ENCODE measurements at places on chromosomes 5 and 9.

GRCh38 chr9:71920456-71921189 lies 9.2 kb downstream of the C9orf85 start:
- no peak for DNase-seq

- no peak for DNase-seq
Observed at GRCh38 chr9:86434039-86434726, 80.0 kb upstream of the TUT7 start.

DNA sequence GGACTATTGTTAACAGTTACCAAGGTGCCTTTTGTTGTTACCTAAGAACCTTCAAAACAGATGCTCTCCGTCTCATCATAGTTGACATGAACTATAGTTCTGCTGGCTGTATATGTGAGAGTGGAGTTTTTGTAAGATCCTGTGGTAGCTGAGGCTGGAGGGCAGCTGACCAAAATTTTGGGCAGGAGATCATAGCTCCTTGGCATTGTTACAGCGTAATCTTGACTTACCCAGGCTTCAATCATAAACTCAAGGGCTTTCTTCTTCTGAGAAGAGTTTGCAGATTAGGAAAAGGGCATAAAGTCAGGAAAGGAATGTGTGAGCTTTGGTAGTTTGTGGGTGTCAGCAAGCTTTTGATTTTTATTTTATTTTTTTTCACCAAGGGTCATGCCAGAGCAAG lies 34.5 kb downstream of the RCL1 start:
- no peak for DNase-seq

- DNase-seq: no peak
Observed at GRCh38 chr5:170067152-170067551, 38.5 kb upstream of the FOXI1 start.

DNA sequence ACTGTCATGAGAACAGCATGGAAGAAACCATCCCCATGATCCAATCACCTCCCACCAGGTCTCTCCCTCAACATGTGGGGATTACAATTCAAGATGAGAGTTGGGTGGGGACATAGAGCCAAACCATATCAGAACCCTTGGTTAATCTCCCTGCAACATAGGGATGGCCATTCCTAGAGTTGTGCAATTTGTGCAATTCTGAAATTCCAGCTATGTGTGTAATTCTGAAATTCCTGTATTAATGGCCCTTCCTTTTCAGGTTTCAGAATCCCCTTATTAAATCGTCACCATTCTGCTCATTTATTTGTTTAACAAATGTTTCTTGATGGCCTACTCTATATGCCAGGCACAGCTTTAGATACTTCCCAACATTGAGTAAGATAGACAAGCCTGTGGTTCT lies 282.6 kb downstream of the SMARCA2 start:
- no peak for DNase-seq

DNA sequence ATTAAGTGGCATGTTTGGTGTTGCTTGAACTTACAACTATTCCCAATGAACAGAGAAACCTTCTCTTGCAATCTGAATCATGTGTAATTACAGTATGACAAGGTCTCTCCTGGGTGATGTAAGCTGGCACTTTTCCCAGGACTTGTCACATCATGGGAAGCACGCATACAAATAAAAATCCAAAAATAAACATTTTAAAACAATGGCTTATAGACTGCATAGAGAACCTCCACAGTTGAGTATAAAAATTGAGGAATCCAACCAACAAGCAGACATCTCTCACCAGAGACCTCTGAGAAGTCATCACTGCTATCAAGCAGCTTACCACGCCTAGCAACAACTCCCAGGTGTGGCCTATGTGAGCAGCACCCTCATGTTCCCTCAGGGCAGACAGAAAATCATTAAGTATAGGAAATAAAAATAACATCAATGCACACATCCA lies 3.9 kb downstream of the MLLT3 start:
- DNase-seq: no peak

DNA sequence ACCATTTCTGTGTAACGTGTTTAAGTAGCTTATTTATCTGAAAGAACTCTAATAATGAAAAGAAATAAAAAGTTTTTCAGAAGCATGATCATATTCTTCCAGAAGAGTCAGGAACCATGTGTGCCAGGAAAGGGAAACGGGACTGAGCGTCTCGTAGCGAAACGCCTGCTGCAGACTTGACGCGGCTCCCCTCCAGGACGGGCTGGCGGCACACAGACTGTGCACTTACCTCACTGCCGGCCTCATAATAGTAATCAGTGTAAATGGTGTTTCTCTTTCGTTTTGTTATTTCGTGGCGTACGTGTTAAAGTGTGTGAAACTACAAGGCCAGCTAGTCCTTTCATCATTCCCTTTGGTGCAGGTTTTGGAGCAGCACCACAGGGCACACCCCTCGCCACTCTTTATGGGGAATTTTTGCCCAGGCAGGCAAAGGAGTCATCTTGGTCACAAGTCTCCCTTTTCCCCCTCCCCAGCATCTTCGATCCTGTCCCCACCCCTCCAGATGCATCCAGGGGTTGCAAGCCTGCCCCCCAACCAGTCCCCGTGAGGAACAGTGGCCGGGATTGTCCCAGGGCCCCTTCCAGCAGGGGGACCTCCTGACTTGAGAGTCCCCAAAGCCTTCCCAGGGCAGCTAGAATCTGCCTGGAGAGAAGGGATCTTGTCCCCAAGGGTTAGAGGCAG lies 233.1 kb downstream of the FANCC start:
- DNase-seq: no peak

DNA sequence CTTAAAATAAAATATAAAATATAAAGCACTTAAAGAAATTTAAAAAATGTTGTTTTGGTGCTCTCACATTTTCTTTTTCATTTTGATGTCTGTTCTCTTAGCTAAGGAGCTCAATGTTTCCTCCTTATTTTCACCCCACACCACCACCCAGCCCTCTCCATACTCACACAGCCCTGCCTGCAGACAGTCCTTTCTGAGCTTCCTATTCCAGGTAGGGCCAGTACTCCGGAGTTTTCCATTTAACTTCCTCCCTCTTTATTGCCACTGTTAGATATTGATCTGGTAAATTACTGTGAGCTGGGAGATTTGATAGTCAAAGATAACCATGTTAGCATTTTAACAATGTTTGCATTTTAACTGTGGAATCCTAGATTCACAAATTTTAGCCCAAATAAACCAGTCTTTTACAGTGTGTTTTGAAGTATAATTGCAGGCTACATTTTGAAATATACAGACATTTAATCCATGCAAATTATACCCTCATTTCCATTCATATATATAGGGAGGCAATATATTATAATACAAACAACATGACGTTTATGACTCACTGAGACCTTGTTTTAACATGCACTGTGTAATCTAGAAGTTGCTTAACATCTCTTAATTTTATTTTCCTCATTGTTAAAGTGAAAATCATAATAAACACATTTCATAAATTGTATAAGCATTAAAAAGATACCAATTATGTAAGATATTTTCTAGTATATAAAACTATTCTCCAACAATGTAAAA lies 927.1 kb downstream of the NR2F1-AS1 start:
- DNase-seq: no peak

DNA sequence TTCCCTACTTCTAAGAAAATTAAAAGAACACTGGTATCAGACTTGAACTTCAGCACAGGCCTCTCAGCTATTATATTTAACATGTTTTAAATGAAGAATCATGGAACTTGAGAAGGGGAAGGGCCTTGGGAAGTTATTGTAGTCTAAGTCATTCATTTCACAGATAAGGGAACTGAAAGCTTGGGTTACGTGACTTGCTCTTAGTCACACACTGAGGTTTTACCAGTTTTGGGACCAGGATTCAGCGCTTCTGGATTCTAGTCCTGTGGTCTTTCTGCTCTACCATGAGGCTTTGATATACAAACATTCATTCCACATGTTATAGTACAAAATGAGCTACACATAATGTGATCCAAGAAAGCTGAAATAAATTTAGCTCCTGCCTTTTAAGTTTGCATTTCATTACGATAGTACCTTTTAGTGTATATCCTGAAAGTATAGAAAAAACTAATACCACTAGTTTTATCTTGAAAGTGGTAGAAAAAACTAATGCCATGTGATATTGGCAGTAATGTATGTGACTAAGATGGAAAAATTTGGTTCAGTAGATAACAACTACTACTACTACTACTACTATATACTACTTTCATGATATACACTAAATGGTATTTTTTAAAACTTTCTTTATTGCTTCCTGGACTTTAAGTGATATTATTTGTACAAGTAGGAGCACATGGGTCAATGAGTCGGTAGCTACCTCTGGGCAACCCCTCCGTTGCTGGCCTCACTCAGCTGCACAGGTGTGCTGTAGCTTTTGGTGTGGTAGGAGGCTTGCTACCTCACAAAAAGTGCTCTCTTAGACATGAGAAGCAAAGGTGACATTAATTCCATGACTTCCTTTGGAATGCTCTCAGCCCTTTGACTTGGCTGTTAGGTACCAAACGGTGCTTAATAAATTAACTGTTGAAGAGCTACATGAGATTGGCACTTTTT lies 40.7 kb downstream of the F2RL2 start:
- DNase-seq: no peak

GRCh38 chr5:117220730-117221129 lies 646.1 kb upstream of the SEMA6A start:
- DNase-seq: no peak

GRCh38 chr5:33800241-33800950 lies 91.4 kb downstream of the ADAMTS12 start:
- DNase-seq: no peak

DNA sequence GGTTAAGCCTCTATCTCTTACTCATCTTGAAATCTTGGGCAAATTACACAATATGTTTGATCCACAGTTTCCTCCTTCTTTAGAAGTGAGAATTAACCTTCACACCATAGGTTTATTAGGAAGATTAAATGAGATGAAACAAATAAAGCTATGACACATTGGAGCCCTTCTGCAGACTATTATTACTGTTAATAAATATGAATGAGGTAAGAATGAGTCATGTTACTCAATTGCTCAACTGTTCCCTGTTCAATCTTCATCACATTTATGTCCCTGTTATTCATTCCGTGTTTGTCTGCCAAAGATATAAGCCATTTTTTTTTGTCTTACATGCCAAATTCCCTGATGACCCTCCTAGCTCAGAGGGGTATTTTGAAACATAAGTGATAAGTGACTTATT lies 52.1 kb upstream of the PAPPA start:
- no peak for DNase-seq

GRCh38 chr5:172322028-172322965 lies 38.7 kb upstream of the UBTD2 start:
- no peak for DNase-seq

DNA sequence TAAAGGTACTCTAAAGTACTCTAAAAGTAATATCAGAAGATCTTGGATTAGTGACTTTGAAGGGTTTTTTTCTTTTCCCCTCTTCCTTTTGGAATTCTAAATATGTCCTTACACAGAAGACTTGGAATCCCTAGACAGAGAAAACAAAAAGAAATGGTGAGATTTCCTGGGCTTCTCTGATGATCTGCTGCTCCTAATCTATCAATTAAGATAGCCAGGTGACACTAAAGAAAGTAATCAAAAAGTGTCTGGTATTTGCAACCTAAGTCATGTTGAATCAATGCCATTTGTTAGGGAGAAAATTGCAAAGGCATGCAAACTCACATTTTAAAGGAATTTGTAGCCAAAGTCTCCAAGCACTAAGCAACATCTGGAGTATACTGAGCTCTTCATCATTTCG lies 29.5 kb upstream of the MYO10 start:
- DNase-seq: no peak

GRCh38 chr9:86669422-86669821 lies 277.9 kb downstream of the GAS1 start:
- no peak for DNase-seq

DNA sequence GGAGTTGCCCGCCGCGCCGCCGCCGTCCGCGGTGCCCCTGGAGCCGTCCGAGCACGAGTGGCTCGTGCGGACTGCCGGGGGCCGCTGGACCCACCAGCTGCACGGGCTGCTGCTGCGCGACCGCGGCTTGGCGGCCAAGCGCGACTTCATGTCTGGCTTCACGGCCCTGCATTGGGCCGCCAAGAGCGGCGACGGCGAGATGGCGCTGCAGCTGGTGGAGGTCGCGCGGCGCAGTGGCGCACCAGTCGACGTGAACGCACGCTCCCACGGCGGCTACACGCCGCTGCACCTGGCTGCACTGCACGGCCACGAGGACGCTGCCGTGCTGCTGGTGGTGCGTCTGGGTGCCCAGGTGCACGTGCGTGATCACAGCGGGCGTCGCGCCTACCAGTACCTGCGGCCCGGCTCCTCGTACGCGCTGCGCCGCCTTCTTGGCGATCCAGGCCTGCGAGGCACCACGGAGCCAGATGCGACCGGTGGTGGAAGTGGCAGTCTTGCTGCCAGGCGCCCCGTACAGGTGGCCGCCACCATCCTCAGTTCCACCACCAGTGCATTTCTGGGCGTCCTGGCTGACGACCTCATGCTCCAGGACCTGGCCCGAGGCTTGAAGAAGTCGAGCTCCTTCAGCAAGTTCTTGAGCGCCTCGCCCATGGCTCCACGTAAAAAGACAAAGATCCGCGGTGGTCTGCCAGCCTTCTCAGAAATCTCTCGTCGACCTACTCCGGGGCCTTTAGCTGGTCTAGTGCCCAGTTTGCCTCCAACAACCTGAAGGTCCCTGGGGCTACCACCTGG lies 1.6 kb downstream of the SOWAHA start:
- peak; percentile 59 for DNase-seq

- DNase-seq: no peak
Observed at GRCh38 chr5:119270121-119270565, 85.7 kb upstream of the TNFAIP8 start.

GRCh38 chr5:81424728-81425127 lies 30.8 kb upstream of the ACOT12 start:
- DNase-seq: no peak

DNA sequence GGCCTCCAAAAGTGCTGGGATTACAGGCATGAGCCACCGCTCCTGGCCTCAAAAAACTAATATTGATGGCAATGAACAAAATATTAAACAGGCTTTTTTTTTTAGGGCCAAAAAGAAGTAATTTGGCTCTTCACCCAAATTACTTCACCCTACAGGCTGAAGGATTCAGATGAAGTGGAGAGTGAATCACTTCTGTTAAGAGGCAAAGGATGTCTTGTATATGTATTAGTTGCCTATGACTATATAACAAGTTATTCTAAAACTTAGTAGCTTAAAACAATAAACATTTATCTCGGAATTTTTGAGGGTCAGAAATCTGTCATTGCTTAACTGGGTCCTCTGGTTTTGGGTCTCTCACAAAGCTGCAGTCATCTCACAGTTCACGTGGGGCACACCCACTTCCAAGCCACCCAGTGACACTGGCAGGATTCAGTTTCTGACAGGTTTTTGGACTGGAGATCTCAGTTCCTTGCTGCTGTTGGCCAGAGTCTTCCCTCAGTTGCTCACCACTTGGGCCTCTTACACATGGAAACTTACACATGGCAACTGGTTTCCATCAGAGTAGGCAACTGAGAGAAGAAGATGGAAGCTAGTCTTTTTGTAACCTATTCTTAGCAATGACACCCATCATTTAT lies 66.7 kb downstream of the IQGAP2 start:
- no peak for DNase-seq

All from head of caudate nucleus (tissue), 42 donors.